Spinal cord (tissue), 10 donors: ENCODE measurements at places on chromosomes 3 and 15. TPM values are rescaled to one million over a fixed set of nuclear protein-coding genes. Genes with fewer than 3 reads are reported as not detected.

DNA sequence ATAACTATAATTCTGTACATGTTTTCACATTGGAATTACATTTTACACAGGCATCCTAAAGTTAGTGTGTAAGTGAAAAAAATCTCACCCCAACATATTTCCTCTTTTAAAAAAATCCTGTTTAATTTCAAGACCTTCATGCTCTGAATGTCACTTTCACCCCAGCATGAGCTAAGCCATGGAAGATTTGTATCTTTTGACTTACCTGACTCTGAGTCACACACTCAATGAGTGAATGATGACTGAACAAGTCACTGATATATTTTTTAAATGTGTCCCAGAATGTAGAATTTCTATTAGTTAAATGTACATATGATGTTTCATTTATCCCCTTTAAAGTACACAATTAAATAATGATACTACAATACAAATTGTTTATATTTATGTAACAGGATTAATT lies 199.9 kb upstream of the RBMS3 start:
- no peak for DNase-seq

DNA sequence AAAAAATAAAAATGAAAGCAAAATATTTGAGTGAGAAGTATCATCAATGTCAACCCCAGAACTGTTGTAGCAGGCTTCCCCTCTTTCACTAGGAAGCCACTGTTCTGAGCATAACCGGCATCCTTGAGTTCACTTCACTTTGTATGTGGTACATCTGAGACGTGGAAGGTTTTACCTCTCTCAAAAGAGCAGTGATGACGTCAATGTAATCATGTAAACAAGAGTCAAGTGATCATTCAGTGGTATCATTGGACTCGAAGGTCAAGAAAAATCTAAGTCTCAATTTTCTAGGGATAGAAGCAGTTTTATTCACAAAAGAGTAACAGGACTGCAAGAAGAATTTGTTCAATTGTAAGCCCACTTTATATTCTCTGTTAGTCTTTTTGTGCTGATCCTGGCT lies 339.8 kb upstream of the THRB start:
- DNase-seq: no peak

GRCh38 chr3:13543253-13543652 lies 5.7 kb upstream of the FBLN2 start:
- no peak for DNase-seq

- no peak for DNase-seq
Observed at GRCh38 chr3:64463981-64464380, 223.8 kb downstream of the ADAMTS9 start.

DNA sequence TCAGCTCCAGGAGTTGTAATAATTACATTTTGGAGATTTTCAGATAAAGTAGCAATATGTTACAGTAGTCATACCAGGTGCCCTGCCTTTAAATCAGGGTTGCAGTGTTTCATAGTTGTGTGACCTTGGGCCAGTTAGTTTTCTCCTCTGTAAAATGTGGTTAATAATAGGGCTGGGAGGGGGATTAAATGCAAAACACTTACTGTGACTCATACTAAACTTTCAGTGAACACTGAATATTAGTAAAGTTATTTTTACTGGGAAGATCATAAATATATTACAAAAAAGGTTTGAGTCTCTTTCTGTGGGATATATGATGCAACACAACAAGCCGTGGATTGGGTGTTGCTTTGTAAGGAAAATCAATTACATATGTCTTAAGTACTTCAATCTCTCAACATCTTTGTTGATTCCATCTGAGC lies 1.1 kb upstream of the EBLN2 start:
- DNase-seq: no peak

- no peak for DNase-seq
Observed at GRCh38 chr3:138888560-138888959, 53.8 kb upstream of the PIK3CB start.

- DNase-seq: no peak
Observed at GRCh38 chr3:193832833-193833413, 239.9 kb downstream of the OPA1 start.

DNA sequence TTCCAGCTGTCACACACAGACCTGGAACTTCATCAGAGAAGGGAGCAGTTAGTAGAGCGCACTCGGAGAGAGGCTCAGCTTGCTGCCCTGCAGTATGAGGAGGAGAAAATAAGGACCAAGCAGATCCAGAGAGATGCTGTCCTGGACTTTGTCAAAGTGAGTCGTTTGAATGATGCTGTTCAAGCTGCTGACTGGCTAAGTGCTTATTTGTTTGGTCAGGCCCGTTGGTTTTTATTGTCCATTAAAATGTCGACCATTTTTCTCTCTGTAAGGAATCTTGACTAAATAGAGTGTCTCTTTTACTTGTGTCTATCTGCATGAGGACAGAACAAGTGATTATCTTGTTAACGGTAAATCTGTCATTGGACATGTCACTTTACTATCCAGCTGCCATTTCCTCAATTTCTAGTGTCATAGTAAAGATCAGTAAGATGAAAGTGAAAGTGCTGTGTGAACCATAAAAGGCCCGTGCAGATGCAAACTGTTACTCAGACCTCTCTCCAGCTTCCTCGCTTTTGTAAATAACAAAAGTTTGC lies 56.9 kb downstream of the LRCH3 start:
- no peak for DNase-seq

GRCh38 chr3:154421083-154421482 lies 8.9 kb downstream of the GPR149 start:
- peak; percentile 26 for DNase-seq

DNA sequence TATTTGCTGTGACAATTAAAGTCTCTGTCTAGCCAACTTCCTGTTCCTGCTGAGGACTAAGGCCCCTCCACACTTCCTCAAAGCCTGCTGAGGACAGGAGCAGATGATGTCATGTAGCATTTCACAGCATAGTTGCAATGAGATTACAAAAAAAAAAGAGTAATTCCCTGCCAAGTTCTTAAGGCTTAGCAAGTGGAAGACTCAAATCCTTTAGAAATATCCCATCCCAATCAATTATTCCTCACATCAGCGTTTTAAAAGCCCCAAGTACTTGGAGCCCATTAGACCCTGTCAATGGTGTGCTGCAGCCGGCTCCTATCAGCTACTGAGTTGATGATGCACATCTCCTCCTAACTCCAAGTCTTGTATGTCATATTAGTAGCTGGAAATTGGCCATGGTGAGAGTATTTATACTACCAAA lies 51.7 kb downstream of the TRANK1 start:
- no peak for DNase-seq

DNA sequence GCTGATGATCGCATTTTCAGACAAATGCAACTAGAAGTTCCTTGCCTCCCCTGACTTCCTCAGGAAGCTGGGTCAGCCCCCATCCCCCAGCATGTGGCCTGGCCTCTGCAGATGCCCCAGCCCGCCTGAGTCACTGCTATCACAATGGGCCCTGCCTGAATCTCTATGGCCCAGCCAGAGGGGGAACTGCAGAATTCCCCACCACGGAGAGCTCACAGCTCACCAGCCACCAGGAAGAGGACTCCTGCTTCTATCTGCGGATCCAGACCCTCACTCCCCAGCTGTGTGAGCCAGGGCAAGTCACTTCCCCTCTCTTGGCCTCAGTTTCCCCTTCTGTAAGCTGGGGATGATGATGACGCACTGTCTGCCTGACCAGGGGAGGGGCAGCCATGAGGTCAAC lies 6.9 kb downstream of the PLXND1 start:
- no peak for DNase-seq

DNA sequence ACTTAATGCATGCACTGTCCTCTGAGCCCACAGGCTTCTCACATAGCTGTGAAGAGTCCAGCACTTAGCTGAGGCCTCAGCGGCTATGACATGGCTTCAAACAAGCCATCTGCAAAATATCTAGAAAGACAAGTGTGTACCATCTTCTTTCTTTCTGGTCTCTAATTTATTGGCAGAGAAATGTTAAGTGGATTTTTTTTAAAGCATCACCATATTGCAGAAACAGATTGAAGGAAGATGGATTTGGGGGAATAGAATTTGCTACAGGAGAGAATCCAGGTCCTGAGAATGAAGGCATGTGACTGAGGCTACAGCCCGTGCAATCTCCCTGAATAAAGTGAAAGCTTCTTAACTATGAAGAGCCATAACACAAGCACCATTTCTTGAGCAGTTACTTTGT lies 567.3 kb downstream of the PDCD6IP start:
- no peak for DNase-seq

- no peak for DNase-seq
Observed at GRCh38 chr15:45546789-45547188, 24.2 kb upstream of the SLC30A4 start.

DNA sequence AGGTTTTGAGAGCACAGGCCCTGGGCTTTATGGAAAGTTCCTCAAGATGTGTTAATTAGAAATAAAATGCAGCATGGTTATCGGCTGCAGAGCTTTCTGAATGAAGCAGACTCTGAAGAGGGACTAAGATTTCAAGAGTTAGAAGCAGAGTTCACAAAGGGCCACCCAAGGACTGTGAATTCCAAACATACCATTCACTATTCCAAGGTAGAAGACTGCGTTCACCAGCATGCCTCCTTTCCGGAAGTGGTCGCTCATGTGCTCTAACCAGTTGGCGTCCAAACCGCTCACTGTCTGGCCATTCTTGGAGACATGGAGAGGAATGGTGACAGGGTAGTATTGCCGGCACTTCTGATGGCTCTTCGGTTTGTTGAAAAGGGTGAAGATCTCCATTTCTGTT lies 104.9 kb downstream of the OXNAD1 start:
- no peak for DNase-seq

DNA sequence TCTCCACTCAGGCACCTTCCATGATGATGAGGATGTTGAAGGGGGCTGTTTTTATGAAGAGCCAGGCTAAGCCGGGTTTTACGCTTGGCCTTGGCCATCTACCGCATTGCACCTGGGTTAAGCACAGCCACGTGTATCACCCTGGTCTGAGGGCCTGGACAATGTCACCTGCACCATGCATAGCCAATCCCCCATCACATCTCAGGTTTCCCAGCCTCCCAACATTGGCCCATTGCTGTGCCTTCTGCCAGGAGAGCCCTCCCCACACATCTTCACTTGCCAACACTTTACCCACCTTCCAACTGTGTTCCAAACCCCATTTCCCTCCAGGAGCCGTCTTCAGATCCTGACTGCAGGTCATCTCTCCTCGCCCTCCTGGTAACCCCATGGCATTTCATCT lies 135.3 kb upstream of the ABHD17C start:
- no peak for DNase-seq

DNA sequence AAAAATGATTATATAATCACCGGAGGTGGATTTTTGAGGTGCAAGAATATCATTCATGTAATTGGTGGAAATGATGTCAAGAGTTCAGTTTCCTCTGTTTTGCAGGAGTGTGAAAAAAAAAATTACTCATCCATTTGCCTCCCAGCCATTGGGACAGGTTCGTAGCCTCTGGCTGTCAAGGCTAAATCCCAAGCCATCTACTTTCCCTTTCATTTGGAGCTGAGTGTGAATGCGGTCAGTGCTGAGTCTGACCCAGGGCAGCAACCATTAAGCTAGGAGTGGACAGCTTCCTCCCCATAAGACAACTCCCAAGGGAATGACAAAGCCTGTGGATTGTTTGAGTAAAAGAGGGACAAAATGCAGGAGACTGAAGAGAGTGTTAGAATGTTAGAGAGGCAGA lies 33.6 kb downstream of the PARP14 start:
- no peak for DNase-seq

- no peak for DNase-seq
Observed at GRCh38 chr3:52055537-52056351, 627 bp downstream of the DUSP7 start.

GRCh38 chr3:71979175-71979574 lies 194.2 kb upstream of the PROK2 start:
- DNase-seq: no peak

- DNase-seq: no peak
Observed at GRCh38 chr3:160447544-160447943, 2.0 kb downstream of the TRIM59 start.

- no peak for DNase-seq
Observed at GRCh38 chr3:16893618-16894200, 9.0 kb downstream of the PLCL2 start.

- DNase-seq: no peak
Observed at GRCh38 chr3:129560269-129560787, 17.4 kb downstream of the H1-8 start.

KIF23 gene
- total RNA-seq: 13.5 TPM

RYK gene
- 87.9 TPM for total RNA-seq

MUC4 gene
- 3.1 TPM for total RNA-seq

GMNC gene
- 2.2 TPM for total RNA-seq

TMC3 gene
- 0.69 TPM for total RNA-seq
